ENCODE measurements at places on chromosomes 4 and X. TPM values are rescaled to one million over a fixed set of nuclear protein-coding genes. Genes with fewer than 3 reads are reported as not detected.

LAMP2 gene
- 51.5 TPM for total RNA-seq

DNA sequence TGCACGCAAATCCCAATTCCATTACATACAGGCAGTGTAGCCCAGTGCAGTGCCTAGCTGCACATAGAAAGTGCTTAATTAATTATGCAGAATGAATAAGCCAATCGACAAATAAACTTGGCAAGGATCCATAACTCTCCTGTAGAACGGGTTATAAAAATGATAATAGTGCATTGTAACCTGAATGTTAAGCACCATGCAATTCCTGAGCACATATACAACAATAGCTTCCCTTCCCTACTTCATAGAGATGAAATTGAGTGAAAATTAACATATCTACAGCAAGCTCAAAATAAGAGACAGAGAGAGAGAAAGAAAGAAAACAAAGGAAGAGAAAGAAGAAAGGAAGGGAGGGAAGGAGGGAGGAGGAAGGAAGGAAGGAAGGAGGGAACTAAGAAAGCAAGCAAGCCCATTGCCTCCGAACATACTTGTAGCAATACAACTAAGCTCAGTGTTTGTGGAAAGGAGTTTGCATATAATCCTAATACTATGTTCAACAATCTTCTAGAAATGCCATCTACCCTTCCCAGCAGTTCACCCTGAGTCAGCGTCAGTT lies 1074.0 kb upstream of the LCORL start:
- H3K27me3 ChIP-seq: peaks cover 22% of the 10 kb centered on the region
- H3K4me3 ChIP-seq: no peak overlapping the region
- no peaks in the 10 kb centered on the region for H3K4me1 ChIP-seq
- no peak for DNase-seq
- H3K36me3 ChIP-seq: no peaks in the 10 kb centered on the region

DNA sequence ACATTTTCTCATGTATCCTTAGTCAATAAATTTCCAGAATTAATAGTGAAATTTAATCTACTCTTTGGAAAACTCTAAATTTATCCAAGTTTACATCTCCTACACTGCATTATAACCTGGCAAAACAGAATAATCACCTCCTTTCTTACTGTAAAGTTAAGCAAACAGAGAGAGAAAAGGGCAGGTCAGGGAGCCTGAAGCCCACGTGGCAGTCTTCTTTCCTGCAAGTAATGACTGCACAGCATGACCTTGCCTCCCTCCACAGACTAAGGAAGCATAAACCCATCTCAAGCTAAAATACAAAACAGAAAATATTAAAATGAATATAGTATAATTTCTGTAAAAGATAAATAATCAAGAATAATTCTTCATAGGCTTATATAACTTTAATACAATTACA lies 1153.0 kb downstream of the C4orf33 start:
- no peak for DNase-seq
- H3K36me3 ChIP-seq: no peaks in the 10 kb centered on the region
- H3K27ac ChIP-seq: no peak overlapping the region

GRCh38 chr4:152104901-152105357 lies 344.1 kb upstream of the GATB start:
- DNase-seq: no peak
- peak overlapping the region; percentile 100 for H3K27ac ChIP-seq
- peaks cover 63% of the 10 kb centered on the region for H3K4me1 ChIP-seq
- H3K27me3 ChIP-seq: no peaks in the 10 kb centered on the region
- H3K36me3 ChIP-seq: no peaks in the 10 kb centered on the region

DNA sequence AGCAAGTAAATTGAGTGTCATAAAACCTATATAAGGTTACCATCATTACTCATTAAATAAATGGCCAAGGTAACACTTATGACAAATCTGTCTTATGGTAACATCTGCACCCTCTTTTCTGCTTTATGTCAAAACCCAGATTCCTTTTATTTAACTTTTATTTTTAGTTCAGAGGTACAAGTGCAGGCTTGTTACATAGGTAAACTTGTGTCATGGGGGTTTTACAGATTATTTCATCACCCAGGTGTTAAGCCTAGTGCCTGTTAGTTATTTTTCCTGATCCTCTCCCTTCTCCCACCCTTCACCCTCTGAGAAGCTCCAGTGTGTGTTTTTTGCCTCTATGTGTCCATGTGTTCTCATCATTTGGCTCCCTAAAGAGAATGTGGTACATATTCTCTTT lies 930.7 kb downstream of the CCSER1 start:
- no peak overlapping the region for H3K4me3 ChIP-seq
- no peaks in the 10 kb centered on the region for H3K36me3 ChIP-seq
- H3K4me1 ChIP-seq: peaks cover 3% of the 10 kb centered on the region
- no peak for DNase-seq

All from PC-3 (cell line).